Muscle of back (tissue), 13 donors: ENCODE measurements at places on chromosomes 1 and 21. TPM values are rescaled to one million over a fixed set of nuclear protein-coding genes. Genes with fewer than 3 reads are reported as not detected.

DNA sequence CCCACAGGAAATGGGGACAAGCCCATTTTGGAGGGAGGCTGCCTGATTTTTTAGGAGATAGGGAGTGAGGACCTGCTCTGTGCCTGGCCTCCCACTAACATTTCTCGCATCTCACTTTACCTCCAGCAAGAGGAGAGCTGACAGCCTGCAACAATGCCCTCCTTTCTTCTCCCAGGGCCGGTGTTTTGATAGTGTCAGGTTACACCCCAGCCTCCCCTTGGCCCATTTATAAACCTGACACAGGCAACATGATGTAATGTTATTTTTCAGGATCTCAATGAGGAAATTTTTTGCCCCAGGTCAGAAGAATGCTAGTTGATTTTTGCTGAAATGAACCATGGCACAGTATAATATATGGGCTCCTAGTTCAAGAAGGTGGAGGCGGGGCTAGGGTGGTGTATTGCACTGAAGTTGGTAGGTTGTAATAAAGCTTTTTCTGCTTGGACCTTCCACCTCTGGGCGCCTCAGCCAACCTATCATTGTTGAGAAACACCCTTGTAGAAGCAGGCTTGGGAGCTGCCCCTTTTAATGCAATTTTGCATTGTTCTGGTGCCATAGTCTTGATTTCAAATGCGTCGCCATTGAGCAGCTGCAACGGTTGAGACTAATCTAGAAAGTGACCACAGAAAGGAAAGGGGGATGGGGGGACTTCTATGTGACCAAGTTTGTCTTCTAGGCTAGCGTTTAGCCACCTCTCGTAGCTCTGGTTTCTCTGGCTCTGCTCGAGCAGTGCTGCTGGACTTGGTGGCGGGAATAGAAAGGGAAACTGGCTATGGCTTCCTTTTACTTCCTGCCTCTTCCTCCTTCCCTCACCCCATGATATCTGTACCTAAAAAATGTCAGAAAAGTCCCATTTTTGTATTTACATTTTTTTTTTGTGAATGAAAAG lies 53.0 kb downstream of the PBX1 start:
- no peak for DNase-seq

TTC34 gene
- 0.18 TPM for polyA plus RNA-seq

DNA sequence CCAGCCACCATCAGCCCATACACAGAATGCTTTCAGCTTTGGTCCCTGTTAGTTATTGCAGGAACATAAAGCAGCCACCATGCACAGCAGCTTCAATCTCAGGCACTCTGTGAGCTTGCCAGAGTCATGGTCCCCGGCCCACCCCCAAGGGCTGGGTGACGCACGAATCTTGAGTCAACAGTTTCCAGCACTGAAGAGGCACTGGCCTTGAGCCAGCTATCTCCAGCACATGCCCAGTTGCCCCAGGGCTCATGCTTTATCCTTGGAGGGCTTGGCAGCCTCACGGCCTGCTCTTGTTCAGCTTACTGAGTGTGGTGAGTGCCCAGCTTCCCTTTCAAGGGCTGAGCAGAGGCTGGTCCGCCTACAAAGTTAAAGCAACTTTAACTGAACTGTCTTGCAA lies 200.7 kb upstream of the RAB4A start:
- peak; percentile 43 for DNase-seq

TAS1R3 gene
- 1.6 TPM for polyA plus RNA-seq

MMP23B gene
- polyA plus RNA-seq, result 25.7 TPM

CFAP57 gene
- polyA plus RNA-seq, result 0.15 TPM

- DNase-seq, result peak; percentile 52
Measured at GRCh38 chr1:112881742-112882127, 74.3 kb downstream of the SLC16A1 start.

GRCh38 chr1:216178281-216178680 lies 245.0 kb downstream of the USH2A start:
- peak; percentile 45 for DNase-seq

DNA sequence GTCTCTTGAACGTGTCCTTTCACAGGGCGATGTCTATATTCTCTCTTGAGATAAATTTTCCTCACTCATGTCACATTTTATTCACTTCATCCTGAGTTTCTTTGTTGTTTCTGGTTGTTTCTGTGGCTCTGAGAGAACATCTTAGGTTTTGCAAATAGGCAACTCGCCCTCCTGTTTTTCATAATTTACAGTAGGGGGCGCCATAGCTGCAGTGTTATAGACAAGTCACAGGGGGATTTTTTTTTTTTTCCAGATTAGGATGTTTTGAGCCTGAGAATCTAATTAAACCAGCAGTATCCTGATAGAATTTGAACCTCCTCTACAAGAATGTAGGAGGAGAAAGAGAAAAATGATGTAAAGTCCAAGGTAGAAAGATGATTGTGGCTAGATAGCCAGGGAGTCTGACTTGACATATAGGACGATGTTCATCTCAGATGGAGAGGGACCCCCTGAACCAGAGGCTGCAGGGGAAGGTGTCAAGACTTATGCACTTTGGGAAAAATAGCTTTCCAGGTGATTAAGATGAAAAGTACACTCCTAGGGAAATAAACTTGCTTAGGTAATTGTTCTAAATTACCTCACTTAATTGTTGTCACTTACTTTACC lies 76.3 kb downstream of the ZP4 start:
- no peak for DNase-seq

CRB1 gene
- polyA plus RNA-seq, result 0.64 TPM

CLSTN1 gene
- 69.4 TPM for polyA plus RNA-seq

RAB13 gene
- 87.0 TPM for polyA plus RNA-seq

DNA sequence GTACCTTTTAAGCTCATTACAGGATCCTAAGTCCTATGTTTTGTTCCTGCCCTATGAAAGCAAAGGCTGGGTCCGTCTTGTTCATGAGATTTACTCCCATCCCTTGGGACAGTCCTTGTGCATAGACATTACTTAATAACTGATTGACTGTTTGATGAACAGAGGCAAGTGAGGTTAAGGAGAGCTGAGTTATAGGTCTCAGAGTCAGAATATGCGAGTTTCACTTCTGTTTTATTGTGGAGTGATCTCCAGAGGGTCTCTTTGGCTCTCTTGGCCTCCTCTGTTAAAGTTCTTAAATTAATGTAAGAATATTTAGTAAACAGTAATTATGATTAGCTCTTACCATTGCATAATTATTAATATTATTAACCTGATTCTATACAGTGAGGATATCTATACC lies 52.6 kb downstream of the BRINP2 start:
- no peak for DNase-seq

CPT2 gene
- polyA plus RNA-seq, result 11.8 TPM

- peak; percentile 62 for DNase-seq
Measured at GRCh38 chr1:62336995-62337705, 17.9 kb upstream of the KANK4 start.

EDARADD gene
- 0.55 TPM for polyA plus RNA-seq

- no peak for DNase-seq
Measured at GRCh38 chr1:208209896-208210589, 34.1 kb downstream of the PLXNA2 start.

DNAJC6 gene
- 1.1 TPM for polyA plus RNA-seq

DNA sequence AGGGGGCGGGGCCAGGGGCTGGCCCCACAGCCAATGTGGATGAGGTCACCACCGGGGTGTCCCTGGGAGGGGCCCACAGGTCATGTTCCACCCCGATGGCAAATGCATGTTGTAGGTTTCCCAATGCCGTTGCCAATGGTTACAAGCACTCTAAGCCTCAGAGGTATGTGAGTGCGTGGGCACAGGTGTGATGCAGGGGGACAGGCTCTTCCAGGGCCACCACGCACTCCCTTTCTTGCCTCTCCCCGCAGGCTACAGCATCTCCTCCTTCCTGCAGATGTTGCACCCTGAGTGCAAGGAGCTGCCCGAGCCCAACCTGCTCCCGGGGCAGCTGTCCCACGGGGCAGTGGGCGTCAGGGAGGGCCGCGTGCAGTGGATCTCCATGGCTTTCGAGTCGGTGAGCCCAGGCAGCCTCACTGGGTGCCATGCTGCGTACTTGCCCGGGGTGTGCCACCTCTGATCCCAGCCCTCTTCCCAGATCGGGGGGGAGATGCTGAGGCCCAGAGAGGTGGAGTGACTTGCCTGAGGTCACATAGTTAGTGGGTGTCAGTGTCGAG lies 52.4 kb downstream of the DISP3 start:
- no peak for DNase-seq

SUMO3 gene
- 88.6 TPM for polyA plus RNA-seq

- no peak for DNase-seq
Measured at GRCh38 chr21:39947031-39947430, 79.8 kb downstream of the PCP4 start.

DNA sequence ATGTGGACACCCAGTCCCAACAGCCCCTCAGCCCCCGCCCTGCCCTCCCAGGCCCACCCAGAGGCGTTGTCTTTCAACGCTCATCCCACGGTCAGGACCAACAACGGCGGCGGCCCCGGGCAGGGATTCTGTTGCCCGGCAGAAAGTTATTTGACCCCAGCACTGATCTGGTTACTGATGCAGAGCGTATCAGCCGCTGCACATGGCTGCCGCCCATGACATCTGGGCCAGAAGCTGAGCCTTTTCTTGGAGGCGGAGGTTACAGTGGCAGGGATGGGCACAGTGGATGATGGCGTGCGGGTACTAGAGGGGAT lies 127.1 kb upstream of the ARHGEF16 start:
- DNase-seq, result no peak

DNA sequence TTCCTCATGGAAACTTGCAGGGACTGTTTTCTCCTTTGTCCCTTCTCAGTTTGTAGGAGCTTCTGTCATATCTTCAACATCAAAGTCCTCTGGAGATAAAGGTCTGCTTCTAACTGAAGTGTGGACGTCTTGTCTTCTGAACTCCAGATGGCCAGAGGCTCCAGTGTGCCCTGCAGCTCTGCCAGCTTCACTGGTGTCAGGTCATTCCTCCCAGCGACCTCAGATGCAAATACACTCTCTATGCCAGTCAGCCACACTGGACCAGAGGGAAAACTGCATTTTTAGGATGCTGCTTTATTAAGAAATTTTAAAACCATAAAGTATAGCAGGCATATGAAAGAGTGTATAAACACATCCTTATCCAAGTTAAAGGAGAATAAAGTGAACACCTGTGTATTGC lies 78.5 kb upstream of the ADAR start:
- DNase-seq, result no peak
